ENCODE measurements at places on chromosomes 3 and 15.

- no peak for DNase-seq
These were observed 188.0 kb upstream of the MRPL3 start for GRCh38 chr3:131690800-131691199.

DNA sequence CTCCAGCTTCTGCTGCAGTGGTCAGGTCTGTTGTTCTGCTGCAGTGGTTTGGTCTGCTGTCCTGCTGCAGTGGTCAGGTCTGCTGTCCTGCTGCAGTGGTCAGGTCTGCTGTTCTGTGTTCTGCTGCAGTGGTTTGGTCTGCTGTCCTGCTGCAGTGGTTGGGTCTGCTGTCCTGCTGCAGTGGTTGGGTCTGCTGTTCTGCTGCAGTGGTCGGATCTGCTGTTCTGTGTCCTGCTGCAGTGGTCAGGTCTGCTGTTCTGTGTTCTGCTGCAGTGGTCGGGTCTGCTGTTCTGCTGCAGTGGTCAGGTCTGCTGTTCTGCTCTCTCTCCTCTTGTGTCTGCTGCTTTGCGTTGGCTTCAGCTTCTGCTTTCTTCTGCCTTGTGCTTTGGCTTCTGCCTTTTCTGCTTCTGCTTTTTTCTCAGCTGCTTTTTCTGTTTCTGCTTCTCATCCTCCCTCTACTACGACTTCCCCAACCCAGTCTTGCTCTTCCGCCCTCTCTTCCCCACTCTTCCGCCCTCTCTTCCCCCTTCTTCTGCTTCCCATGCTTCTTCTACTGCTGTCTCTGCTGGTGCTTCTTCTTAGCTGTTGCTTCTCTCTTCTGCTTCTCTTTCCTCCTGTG lies 50.7 kb downstream of the FAM43A start:
- no peak for DNase-seq

- no peak for DNase-seq
These were observed 150.4 kb upstream of the ADAMTS9 start for GRCh38 chr3:64837986-64838735.

GRCh38 chr3:61964566-61964965 lies 403.2 kb downstream of the PTPRG start:
- DNase-seq = no peak

GRCh38 chr3:119913021-119913420 lies 131.1 kb downstream of the NR1I2 start:
- no peak for DNase-seq

GRCh38 chr15:48537271-48538113 lies 108.0 kb downstream of the FBN1 start:
- DNase-seq = no peak

DNA sequence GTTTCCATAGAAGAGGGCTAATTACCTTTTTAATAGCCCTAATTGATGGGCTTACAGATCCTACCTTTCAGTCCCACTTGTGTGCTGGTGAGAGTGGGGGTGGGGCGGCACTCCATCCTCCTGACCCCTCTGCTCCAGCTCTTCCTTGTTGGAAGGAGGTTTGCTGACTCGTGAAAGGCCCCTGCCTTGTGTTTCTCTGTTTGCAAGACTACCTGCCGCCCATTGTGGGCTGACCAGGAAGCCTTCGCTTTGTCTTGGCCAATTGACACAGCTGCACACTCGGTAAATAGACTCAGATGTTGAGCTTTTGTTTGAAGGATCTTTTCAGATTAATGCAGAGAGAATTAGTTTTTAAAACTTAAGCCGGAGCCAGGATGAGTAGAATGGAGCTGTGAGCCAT lies 197.3 kb upstream of the HES1 start:
- no peak for DNase-seq

DNA sequence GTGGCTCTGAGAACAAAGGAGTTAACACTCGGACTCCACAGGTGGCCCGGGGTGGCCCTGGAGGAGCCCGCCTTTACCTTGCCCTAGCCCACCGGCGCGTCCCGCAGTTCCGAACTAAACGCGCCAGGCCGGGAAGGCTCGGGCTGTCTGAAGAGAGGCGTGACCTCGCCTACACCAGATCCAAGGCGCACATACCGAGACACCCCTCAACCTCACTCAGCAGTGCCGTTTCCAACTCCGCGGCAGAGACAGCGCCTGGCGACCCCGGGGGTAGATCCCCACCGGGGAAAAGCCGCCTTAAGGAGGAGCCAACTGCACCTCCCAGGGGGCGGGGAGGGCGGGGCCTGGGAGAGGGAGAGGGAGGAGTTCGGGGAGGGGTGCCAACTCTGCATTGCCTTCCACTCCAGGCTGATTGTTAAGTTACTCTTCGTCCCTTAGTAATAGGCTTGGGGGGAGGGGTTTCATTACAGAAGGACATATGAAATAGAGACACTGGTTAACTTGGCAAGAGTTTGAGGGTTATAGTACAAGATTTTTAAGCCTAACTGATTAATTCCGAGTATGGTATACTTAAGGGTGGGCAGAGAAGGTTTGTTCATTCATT lies at the start of gene DLG1:
DLG1 (minus strand) TSS at position 272 of the 604 bp plus-strand sequence. CDS start 1,408 bp downstream, outside the sequence.
- DNase-seq = peak; percentile 88

GRCh38 chr3:51388286-51389029 lies 2.6 kb upstream of the RBM15B start:
- no peak for DNase-seq

DNA sequence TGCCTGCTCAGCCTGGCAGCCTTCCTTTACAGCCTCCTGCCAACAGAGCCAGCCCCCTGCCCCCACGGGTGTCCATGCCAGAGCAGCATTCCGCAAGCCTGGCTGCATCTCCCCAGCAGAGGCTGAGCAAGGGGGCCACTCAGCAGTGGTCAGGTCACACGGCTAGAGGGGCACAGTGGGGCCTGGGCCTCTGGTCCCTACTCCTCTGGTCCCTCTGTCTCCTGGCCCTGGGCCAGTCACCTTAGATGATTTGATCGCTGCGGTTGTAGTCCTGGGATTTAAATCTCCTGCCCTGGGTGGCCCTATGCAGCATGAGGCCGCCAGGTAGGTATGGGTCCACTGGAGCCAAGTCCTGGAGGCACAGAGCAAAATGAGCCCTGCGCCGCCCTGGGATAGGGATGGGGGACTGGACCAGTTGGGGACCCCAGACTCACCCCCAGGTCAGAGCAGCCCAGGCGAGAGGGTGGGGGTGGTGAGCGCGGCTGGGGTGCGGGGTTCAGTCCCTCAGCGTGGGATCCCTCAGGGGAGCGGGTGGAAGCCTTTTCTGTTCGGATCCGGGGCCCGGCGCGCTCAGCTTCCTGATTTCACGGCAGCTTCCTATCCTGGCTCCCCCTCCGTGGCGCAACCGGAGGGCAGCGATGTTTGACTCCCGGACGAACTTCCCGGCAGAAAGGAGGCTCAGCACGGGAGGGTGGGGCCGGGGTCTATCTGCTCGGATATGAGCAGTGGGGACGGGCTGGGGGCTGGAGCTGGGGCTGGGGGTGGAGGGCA lies at the start of gene ZBTB47:
ZBTB47 (plus strand) TSS at position 138 of the 771 bp plus-strand sequence. CDS start 4,659 bp downstream, outside the sequence.
- DNase-seq = no peak

GRCh38 chr15:67174446-67174845 lies 80.0 kb downstream of the AAGAB start:
- no peak for DNase-seq

- DNase-seq = no peak
These were observed 319.3 kb upstream of the SATB1 start for GRCh38 chr3:18744472-18744871.

GRCh38 chr15:100710744-100711515 lies 108.5 kb downstream of the ASB7 start:
- DNase-seq = no peak

DNA sequence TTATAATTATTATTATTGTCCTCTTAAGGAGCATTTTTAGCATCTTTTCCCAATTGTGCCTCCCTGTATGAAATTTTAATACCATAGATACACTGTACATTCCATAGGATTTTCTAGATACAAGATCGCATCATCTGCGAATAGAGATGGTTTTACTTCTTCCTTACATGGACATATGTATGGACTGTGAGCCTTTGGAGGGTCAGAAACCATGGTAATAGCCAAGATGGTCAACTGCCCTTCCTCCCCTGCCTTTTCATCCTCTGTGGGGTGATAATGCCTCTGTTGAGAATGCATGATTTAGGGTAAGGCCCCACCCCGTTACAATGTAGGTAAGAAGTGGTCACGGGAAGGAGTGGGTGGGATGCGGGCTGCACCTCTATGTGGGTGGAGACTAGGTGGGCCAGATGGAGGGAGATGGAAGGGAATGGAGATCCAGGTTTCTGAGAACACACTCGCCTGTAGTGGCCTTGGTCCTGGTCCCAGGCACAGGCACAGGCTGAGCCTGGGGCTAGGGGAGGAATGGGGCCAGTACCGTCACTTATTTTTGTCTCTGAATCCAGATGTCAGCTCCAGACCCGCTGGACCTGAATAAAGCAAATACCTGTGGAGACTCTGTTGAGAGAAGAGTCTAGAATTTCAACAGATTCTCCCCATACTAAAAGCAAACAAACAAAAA lies 31.7 kb downstream of the GOLGA6A start:
- no peak for DNase-seq

GRCh38 chr3:138187296-138188012 lies at the start of gene ARMC8:
ARMC8 (plus strand) TSS chr3:138187301; CDS start chr3:138187555, 254 bp downstream.
- no peak for DNase-seq

DNA sequence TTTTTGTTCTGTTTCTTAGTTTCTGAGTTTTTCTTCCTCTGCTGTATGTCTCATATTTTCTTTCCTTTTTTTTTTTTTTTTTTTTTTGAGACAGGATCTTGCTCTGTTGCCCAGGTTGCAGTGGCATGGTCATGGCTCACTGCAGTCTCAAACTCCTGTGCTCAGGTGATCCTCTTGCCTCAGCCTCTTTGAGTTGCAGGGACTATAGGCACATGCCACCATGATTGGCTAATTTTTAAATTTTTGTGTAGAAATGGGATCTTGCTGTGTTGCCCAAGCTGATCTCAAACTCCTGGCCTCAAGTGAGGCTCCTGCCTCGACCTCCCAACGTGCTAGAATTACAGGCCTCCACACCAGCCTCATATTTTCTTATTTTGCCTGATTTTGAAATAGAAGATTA lies 51.9 kb downstream of the CTDSPL2 start:
- DNase-seq = no peak

DNA sequence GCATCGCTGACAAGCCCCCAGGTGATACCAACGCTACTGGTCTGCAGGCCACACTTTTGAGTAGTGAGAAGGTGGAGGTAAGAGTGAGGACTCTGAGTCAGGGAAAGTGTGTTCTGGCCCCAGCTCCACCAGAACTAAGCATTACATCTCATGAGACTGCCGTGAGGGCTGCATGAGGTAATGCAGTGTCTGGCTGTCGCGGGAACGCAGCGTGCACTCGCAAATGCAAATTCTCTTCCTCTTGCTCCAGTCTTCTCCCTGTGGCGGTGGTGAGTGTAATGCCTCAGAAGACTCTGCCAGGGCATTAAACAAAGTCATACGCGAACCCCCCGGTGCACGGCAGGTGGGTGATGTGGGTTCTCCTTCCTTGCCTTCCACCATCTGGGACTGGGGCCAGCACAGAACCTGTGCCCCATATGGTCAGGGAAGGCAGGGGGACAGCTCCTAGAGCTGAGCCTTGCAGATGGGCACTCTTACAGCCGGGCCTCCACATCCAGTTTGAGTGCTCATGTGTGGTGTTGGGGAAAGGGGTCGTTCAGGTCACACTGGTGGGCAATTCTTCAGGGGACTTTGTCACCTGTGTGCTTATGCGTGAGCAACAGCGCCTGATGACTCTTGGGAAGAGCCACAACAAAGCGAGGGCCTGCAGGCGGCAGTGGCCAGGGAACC lies 175.8 kb downstream of the XXYLT1 start:
- no peak for DNase-seq

DNA sequence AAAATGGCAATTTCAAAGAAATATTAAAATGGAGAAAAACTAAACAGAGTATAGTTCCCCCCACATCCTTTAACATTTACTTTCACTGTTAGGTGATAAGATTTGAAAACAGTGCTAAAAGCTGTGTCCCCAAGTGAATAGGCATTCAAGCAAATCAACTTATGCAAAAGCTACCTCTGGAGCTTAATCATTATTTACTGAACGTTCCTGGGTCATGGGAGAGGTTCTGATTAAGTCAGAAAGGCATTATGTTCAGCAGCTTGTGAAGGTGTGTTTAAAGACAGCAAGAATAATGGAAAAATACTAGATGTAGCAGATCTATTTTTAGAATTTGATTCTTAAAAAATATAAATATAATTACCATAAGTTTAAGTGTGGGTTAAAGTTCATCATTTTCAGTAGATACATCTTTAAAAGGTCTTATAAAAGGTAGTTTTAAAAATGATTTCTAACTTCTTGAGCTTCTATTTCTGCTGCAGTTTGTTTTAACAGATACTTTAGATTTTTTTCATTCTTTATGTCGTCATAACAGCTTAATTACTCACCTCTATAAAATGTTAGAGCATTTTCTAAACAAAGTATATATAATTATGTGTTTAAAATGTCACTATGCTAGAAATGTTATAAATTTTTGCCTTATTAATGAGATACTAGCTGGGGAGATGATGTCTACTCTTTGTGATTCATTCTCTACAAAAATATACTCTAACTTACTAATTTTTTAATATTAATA lies 127.9 kb downstream of the MITF start:
- peak; percentile 22 for DNase-seq

- DNase-seq = no peak
These were observed 335.2 kb upstream of the CTDSPL start for GRCh38 chr3:37526511-37526910.

DNA sequence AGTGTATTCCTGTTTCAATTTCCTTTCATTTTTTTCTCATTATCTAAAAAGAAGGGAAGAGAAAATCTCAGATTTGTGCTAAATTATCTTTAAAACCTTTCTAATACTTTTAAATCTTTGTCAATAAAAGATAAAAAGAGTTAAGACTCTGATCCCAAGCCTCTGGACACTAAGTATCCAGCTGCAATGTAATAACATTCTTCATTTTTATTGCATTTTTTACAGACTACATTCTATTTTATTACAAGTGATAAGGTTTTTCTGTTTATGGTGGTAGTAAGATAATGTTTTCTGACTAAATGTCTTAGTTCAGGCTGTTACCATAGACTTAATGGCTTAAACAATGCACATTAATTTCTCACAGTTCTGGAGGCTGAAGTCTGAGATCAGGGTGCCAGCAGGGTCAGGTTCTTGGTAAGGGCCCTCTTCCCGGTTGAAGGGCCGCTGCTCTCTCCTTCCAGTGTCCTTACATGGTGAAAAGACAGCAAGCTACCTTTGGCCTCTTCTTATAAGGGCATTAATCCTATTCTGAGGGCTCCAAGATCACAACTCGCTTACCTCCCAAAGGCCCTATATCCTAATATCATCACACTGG lies 19.7 kb downstream of the KCNAB1 start:
- DNase-seq = no peak

GRCh38 chr3:61371123-61371522 lies 119.9 kb upstream of the FHIT start:
- no peak for DNase-seq

Measured in HS-5 (cell line).